Bronchial smooth muscle cell (primary cell): ENCODE measurements at places on chromosomes 3 and 15. TPM values are rescaled to one million over a fixed set of nuclear protein-coding genes. Genes with fewer than 3 reads are reported as not detected.

Gene MST1
- total RNA-seq = 8.3 and 9.9 TPM in 2 replicates

Gene GOLGA8S
- under 0.01 and 0.09 TPM in 2 replicates for total RNA-seq

Gene SLC27A2
- total RNA-seq = under 0.01 TPM in 1 of 2 replicates, not detected in the other

Gene C3orf49
- total RNA-seq = not detected in 2 replicates

Gene GATA2
- total RNA-seq = 4.7 and 7.6 TPM in 2 replicates

Gene CDC25A
- 0.94 and 1.1 TPM in 2 replicates for total RNA-seq

Gene UACA
- 138 and 157 TPM in 2 replicates for total RNA-seq

Gene CEP97
- 8.7 and 10.1 TPM in 2 replicates for total RNA-seq

Gene GPR149
- total RNA-seq = not detected in 2 replicates

Gene SEMA7A
- total RNA-seq = 5.8 and 9.6 TPM in 2 replicates

Gene KLHL25
- 1.5 and 1.6 TPM in 2 replicates for total RNA-seq

Gene SYNPR
- total RNA-seq = not detected in 2 replicates

Gene TRIM71
- total RNA-seq = not detected in 2 replicates

Gene AADACL2
- total RNA-seq = not detected in 2 replicates

Gene DLEC1
- 0.09 and 0.16 TPM in 2 replicates for total RNA-seq

Gene PEX11A
- total RNA-seq = 8.5 and 10.8 TPM in 2 replicates

Gene TGM4
- total RNA-seq = under 0.01 TPM in 1 of 2 replicates, not detected in the other

Gene FEZF2
- not detected in 2 replicates for total RNA-seq

Gene NR1D2
- 30.6 and 63.2 TPM in 2 replicates for total RNA-seq

Gene GOLGA6D
- total RNA-seq = under 0.01 TPM in 1 of 2 replicates, not detected in the other

Gene TRIM42
- not detected in 2 replicates for total RNA-seq

Gene MKRN3
- 0.09 and 0.32 TPM in 2 replicates for total RNA-seq

Gene MESP2
- total RNA-seq = 0.52 and 1.9 TPM in 2 replicates

Gene RBP2
- not detected in 2 replicates for total RNA-seq

Gene DZIP1L
- total RNA-seq = 17.5 and 22.2 TPM in 2 replicates

Gene UCN2
- total RNA-seq = 0.32 and 0.34 TPM in 2 replicates

Gene RHCG
- total RNA-seq = 0.16 and 0.43 TPM in 2 replicates

Gene CLDN11
- 94.1 and 632 TPM in 2 replicates for total RNA-seq

Gene CLEC3B
- 15.6 and 33.1 TPM in 2 replicates for total RNA-seq

Gene ITGB5
- 273 and 391 TPM in 2 replicates for total RNA-seq

Gene TMEM207
- not detected in 2 replicates for total RNA-seq

Gene PTH1R
- total RNA-seq = 0.16 and 0.77 TPM in 2 replicates

Gene ARHGEF26
- 0.09 and 0.95 TPM in 2 replicates for total RNA-seq
